Activated T-helper 1 cell treated with anti-CD3 and anti-CD28 coated beads, Interleukin-12 subunit alpha, Interleukin-12 subunit beta, Interleukin-2, Interleukin-4 antibody, amounts not matched to agents 30 ng/mL and 10 ng/mL and 1 ng/mL, durations not matched to agents 14 hours and 24 hours and 36 hours (primary cell): ENCODE measurements at places on chromosomes 5 and 9. TPM values are rescaled to one million over a fixed set of nuclear protein-coding genes. Genes with fewer than 3 reads are reported as not detected.

The STPG3 gene
- 1.2 and 1.8 TPM in 2 replicates for total RNA-seq

The FAM163B gene
- not detected in 2 replicates for total RNA-seq

The PHF24 gene
- 0.08 and 0.12 TPM in 2 replicates for total RNA-seq

The TXNDC8 gene
- not detected in 2 replicates for total RNA-seq

The ZNF883 gene
- not detected in 2 replicates for total RNA-seq

The LCN9 gene
- total RNA-seq: not detected in 2 replicates

The MZB1 gene
- 38.1 and 38.8 TPM in 2 replicates for total RNA-seq

The MLANA gene
- total RNA-seq: not detected in 2 replicates

The PCDHGA9 gene
- 0.21 and 0.39 TPM in 2 replicates for total RNA-seq

The CKMT2 gene
- not detected in 2 replicates for total RNA-seq

The SLC23A1 gene
- total RNA-seq: 1.4 and 1.5 TPM in 2 replicates

The PCDHA4 gene
- not detected in 2 replicates for total RNA-seq

The ANKRD31 gene
- 0.36 and 0.37 TPM in 2 replicates for total RNA-seq

The COL5A1 gene
- not detected in 2 replicates for total RNA-seq

The TICAM2 gene
- total RNA-seq: 0.59 and 1.1 TPM in 2 replicates

The ZNF658 gene
- total RNA-seq: 1.9 and 2.5 TPM in 2 replicates

The SLC22A4 gene
- total RNA-seq: 1.6 and 2.6 TPM in 2 replicates

The C9orf50 gene
- not detected in 2 replicates for total RNA-seq

The ANKRA2 gene
- total RNA-seq: 15.8 and 18.8 TPM in 2 replicates

The F2RL1 gene
- total RNA-seq: 0.26 and 0.32 TPM in 2 replicates

The CAPSL gene
- not detected in 2 replicates for total RNA-seq

The IL7R gene
- total RNA-seq: 47.2 and 50.8 TPM in 2 replicates

The SOWAHA gene
- 0.47 and 0.54 TPM in 2 replicates for total RNA-seq

The PCDHA12 gene
- not detected in 2 replicates for total RNA-seq

The TRIM7 gene
- 1.5 and 1.8 TPM in 2 replicates for total RNA-seq

The PFN3 gene
- total RNA-seq: not detected in 2 replicates

The SAPCD2 gene
- 23.9 and 25.1 TPM in 2 replicates for total RNA-seq

The PRLR gene
- total RNA-seq: not detected in 2 replicates

The ORM2 gene
- total RNA-seq: not detected in 2 replicates

The MYMK gene
- not detected in 2 replicates for total RNA-seq

The PCDHB7 gene
- total RNA-seq: not detected in 2 replicates

The SLC24A2 gene
- total RNA-seq: not detected in 2 replicates

The NUDT2 gene
- 31.0 TPM in 2 replicates for total RNA-seq

The MRPL22 gene
- total RNA-seq: 73.1 and 78.1 TPM in 2 replicates

The PGM5 gene
- total RNA-seq: not detected in 2 replicates

The CTSV gene
- total RNA-seq: 0.24 and 0.31 TPM in 2 replicates

The ADRB2 gene
- total RNA-seq: 0.83 and 0.93 TPM in 2 replicates

The FRMD3 gene
- total RNA-seq: 0.34 and 0.37 TPM in 2 replicates

The NR5A1 gene
- total RNA-seq: not detected in 2 replicates

The CDC25C gene
- total RNA-seq: 5.3 and 5.6 TPM in 2 replicates

The NEURL1B gene
- 0.05 and 0.12 TPM in 2 replicates for total RNA-seq

The HK3 gene
- total RNA-seq: 0.44 and 0.51 TPM in 2 replicates

The ACTBL2 gene
- not detected in 2 replicates for total RNA-seq

The TAF11L12 gene
- total RNA-seq: not detected in 2 replicates

The DND1 gene
- total RNA-seq: 3.3 and 4.1 TPM in 2 replicates

The APBB3 gene
- 17.2 and 21.2 TPM in 2 replicates for total RNA-seq
